ENCODE measurements at places on chromosomes 11 and 22.

- no peak for DNase-seq
Observed at GRCh38 chr11:7381937-7382336, 103.4 kb upstream of the OLFML1 start.

DNA sequence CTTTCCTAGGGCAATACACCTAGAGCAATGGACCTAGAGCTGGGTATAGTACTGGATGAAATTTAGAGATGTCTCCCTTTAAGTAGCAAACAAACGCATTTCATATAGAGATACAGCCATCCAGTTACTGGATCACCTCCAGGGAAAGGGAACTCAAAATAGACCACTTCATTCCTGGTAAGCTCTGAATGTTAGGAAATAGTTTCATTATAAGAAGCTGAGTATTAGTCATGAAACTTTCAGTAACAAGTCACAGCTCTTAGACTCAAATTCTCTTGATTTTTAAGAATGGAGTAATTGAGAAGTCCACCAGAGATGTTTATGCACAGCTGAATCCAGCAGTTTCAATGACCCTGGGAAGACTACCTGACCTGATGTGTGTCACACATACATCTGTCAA lies 221.9 kb downstream of the FAM76B start:
- DNase-seq = peak; percentile 31

DNA sequence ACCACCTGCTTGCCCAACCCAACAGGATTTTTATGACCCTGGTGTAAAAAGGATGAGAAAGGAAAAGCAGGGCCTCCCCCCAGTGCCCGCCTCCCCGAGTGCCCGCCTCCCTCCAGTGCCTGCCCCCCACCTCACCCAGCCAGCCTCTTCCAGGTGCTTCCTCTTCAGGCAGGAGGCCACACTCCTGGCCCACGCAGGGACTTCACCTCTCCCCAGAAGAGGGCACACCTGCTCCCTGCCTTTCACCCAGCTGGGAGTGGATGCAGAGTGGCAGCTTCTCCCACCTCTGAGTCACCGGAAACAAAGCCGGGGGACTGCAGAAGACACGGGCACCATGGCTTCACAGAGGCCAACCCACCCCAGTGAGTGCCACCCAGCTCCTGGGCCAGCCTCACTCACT lies 16.1 kb downstream of the CPT1A start:
- DNase-seq = no peak

DNA sequence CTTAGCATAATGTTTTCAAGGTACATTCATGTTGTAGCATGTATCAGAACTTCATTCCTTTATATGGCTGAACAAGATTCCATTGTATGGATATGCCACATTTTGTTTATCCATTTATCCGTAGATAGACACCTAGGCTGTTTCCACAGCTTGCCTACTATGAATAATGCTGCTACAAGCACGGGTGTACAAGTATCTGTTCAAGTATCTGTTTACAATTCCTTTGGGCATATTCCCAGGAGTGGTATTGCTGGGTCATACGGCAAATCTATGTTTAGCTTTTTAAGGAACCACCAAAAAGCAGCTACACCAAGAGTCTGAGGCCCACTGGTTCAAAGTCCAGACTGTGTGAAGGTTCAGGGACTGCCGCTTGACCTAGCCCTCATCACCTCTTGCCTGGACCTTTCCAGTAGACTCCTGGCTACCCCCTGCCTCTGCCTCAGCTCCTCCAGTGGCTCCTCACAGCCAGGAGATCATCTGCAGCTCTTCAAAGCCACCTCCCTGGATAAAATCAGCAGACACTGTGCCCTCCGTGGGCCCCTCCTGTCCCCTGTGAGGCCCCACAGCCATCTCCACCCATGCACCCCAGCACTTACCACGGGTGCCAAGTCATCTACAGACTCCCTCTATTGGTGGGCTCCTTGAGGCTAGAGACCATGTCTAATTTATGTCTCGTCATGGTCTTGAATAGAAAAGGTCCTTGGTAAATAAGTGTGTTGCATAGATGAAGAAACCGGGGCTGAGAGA lies 160.3 kb downstream of the MN1 start:
- DNase-seq = no peak

DNA sequence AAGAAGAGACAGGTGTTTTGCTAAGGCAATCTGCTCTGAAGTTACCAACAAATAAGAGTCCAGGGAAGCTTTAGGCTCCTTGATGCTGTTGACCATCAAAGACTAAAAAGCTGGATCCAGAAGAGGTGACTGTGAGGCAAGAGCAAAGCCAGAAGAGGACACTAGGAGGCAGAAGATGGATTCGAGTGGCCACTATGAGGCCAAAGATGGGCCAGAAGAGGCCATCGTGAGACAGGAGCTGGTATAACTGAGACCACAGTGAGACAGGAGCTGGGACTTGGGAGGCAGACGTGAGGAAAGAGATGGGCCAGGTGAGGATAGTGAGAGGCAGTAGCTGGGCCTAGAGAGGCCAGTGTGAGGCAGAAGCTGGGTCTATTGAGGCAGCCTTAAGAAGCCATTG lies 37.7 kb downstream of the OR4C45 start:
- DNase-seq = no peak

GRCh38 chr22:25942115-25942855 lies 200.3 kb downstream of the MYO18B start:
- no peak for DNase-seq

GRCh38 chr11:73273222-73273895 lies 1.2 kb downstream of the P2RY6 start:
- no peak for DNase-seq

GRCh38 chr11:111570796-111571195 lies 30.3 kb downstream of the LAYN start:
- DNase-seq = no peak

DNA sequence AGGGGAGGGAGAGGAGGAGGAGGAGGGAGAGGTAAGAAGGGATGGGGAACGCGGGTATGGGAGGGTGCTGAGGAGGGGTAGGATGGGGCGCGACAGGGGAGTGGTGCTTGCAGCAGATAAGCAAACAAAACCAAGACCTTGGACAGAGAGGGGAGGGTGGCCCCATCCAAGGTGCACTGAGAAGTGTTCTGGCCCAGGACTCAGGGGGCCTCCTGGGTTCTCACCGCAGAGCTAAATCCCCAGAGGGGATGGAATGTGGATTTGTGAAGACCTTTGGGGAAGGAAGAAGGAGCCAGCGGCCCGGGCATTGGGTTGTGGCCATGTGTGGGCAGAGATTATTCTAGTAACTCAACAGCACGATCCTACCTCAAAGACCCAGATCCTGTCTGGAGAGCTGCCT lies 90.9 kb upstream of the LINC01488 start:
- no peak for DNase-seq

GRCh38 chr11:104649002-104649401 lies 249.3 kb downstream of the CASP12 start:
- DNase-seq = no peak

DNA sequence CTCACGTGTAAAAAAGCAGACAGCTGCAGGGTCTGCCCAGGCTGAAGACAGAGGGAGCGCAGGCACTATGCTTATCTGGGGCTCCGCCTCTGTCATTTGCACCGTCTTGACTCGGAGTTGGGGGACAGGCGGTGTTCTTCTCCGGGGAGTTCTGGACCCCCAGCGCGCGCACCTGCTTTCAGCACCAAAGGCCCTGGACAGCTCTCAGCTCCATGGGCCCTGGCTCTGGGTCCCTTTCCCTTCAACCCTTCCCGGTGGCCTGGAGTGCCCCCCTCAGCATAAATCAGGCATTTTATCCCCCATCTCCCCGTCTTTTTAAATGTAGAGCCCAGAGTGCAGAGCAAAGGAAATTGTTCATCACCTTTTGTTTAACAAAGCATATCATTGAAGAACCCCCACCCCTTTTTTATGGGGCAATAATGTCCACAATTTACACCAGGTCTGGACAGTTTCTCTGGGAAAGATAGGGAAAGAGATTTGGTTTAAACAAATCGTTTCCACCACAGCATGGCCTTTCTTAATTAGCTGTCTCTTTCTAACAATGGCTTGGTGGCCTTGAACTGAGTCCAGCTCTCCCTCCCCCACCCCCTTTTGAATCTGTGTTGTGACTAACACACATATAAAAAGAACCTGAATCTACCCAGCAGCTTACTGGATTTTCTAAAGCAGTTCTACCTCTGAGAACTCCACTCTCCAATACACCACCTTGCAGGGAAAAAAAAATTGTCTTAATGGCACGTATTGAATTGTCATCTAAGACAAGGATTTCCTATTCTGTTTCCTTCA lies 1.7 kb downstream of the SEZ6L start:
- DNase-seq = no peak

DNA sequence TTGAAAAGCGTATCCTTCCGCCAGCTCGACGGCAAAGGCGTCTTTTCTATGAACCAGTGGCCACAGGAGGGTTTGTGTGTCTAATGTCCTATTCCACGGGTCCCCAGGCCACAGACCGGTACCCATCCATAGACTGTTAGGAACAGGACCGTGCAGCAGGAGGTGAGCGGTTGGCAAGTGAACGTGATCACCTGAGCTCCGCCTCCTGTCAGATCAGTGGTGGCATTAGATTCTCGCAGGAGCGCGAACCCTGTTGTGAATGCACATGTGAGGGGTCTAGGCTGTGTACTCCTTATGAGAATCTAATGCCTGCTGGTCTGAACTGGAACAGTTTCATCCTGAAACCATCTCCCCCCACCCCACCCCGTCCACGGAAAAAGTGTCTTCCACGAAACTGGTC lies 62.7 kb upstream of the KCNQ1OT1 start:
- no peak for DNase-seq

GRCh38 chr11:116551576-116551975 lies 221.2 kb downstream of the BUD13 start:
- no peak for DNase-seq

- DNase-seq = no peak
Observed at GRCh38 chr11:130787973-130788570, 128.2 kb downstream of the SNX19 start.

- no peak for DNase-seq
Observed at GRCh38 chr22:39616051-39616450, 45.5 kb downstream of the CACNA1I start.

GRCh38 chr11:74646215-74646614 lies 53.8 kb downstream of the POLD3 start:
- DNase-seq = no peak

DNA sequence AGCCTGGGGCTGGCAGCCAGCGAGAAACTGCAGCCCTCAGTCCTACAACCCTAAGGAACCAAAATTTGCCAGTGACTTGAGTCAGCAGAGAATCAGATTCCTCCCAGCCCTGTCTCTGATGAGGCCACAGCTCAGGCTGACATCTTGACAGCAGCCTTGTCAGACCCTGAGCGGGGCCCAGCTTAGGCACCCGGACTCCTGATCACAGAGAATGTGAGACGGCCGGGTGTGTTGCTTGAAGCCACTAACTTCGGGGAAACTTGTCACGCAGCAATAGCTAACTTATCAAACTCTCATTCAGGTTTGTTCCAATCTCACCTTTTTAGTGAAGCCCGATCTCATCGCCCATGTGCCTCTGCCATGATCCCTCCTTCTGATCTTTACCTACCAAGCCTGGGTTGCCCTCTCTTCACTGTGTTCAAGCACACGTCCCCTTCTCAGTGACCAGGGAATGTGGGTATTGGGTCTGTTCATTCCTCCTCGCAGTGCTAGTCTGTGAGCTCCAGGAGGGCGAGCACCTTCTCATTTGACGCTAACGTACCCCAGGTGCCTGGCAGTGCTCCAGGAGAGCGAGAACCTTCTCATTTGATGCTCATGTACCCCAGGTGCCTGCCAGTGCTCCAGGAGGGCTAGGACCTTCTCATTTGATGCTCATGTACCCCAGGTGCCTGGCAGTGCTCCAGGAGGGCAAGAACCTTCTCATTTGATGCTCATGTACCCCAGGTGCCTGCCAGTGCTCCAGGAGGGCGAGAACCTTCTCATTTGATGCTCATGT lies 280.7 kb downstream of the BRD1 start:
- no peak for DNase-seq

GRCh38 chr22:39361496-39361895 lies 11.7 kb downstream of the SYNGR1 start:
- DNase-seq = no peak

- DNase-seq = peak; percentile 16
Observed at GRCh38 chr22:40922484-40923303, 28.5 kb upstream of the RBX1 start.

DNA sequence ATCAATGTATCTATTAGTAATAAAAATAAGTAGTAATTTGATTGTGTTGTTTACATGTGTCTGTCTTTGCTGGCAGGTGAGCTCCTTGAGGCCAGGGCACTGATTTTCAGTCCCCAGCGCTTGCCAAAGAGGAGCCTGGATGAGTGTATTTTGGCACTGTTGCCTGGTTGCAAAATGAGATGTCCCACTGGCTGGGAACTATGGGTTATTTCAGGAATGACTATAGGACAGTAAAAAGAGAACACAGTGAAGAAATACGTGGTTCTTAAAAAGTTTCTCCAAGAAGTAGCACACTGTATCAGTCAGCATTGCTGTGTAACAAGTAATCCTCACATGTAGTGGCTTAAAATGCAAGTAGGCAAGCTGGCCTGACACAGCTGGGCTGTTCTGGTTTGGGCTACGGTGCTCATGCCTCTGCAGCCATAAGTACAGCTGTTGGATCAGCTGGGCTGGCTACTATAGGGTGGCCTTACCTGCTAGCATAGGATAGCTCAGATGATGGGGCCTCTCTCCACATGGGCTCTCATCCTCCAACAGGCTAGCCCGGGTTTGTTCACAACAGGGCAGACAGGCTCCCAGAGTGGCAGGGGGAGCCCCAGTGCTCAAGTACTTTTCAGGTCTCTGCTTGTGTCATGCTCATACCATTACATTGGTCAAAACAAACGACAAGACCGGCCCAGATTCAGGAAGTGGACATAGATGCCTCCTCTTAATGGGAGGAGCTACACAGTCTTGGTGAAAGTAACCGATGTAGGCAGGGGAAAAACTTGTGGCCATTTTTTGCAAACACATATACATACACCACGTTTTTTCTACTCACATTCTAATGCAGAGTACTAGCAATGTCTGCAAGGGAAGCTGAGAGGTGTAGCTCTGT lies 399.1 kb downstream of the LARGE1 start:
- no peak for DNase-seq

DNA sequence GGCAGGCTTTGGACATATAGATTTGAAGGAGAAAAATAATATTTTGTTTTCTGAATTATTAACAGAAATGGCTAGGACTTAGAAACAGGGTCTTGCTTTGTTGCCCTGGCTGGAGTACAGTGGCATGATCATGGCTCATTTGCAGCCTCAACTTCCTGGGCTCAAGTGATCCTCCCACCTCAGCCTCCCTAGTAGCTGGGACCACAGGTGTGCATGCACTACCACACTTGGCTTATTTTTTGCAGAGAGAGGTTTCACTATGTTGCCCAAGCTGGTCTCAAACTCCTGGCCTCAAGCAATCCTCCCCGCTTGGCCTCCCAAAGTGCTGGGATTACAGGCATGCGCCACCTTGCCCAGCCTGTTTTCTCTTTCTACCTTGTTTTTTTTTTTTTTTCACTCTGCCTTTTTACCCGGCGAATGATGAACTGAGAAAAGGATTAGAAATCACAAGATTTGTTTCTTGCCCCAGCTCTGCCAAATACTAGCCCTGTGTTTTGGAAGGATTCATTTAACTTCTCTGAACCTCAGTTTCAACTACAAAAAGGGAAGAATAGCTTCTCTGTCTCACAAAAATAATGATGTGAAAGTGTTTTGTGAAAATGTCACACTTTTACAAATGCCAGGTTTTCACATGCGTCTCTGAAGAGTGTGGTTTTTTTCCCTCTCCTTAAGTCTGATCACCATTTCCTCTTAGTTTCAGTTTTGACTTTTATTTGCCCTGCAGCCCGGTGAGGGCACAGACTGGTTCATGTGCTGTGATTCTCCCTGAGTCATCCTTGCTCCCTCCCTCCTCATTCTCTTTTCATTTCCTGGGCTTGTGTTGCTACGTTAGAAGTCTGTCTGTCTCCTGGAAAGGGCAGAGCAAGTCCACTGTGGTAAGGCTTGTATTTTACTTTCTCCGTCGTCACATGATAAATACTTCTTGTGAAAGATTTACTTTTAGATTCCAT lies 67.7 kb downstream of the BCL2L13 start:
- DNase-seq = peak; percentile 82

- DNase-seq = no peak
Observed at GRCh38 chr11:2471048-2471803, 26.4 kb downstream of the KCNQ1 start.
